Stimulated activated CD4-positive, alpha-beta T cell treated with anti-CD3 and anti-CD28 coated beads, Interleukin-1b, Interleukin-23, amount 100 ng/mL, for 1 hour (primary cell): ENCODE measurements at places on chromosomes 12 and 14.

GRCh38 chr14:92985521-92985920, 62.6 kb downstream of the CHGA start:
- no peak for DNase-seq

DNA sequence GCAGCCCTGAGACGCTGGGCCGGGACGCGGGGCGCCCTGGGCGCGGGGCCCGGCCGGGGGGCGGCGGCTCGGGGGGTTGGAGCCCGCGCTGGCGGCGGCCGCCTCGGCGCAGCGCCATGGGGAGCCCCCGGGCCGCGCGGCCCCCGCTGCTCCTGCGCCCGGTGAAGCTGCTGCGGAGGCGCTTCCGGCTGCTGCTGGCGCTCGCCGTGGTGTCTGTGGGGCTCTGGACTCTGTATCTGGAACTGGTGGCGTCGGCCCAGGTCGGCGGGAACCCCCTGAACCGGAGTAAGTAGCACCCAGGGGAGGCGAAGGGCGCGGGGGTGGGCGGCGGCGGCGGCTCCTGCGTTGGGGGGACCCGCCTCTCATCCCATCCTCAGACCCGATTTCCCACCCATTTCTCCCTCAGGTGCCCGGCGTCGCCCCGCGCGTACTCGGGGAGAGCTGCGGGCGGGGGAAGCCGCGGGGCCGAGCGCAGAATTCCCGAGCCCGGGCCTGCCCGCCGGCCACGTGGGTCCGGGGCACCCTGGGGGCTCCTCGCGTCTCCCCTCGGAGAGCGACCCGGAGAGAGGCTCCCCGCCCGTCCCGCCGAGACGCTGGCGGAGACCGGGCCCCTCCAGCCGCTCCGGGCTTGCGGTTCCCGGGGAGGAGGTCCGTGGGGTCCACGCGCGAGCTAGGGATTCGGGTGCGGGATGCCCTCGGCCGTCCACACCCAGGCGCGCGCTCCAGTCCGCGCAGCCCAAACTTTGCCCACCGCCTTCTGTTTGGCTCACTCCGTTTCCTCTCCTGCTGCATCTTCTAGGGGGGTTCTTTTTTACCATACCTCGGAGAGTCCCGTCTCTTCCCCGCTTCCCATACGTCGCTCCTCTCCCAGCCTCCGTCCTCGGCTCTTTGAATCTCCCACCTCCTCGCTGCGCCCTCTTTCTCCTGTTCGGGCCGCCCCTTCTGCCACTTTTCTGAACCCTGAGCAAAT, 807 bp downstream of the B4GALNT3 start:
- DNase-seq: no peak

- no peak for DNase-seq
Observed at GRCh38 chr14:96989306-96989705, 192.1 kb downstream of the VRK1 start.

DNA sequence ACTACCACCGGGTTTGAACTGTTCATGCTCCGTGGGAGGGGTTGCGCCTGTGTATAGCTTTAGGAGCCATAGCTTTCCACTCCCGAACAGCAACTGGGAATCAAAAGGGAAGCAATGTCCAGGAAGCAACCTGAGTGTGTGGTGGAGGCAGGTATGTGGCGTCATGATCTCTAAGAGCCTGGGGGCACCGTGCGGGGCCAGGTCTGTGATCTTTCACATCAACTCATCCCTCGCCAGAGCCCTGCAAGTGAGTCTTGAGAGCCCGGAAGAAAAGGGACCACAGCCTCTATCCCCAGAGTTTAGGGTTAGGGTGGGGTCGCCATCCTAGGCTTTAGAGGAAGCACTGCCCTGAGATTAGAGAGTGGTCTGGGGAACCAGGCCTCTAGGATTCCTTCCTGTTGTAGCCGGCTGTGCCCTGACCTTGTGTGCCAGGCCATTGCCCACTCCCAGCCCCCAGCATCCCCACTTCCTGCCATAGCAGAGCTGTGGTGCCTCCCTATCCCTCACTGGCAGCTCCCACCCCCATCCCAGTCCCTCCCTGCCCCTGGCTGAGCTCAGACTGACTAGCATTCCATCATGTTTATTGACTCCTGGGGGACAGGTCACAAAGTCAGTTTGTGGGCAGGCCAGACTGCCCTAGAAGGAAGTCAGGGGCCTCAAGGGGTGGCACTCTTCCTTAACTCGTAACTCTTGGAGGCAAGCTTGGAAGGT, 745 bp upstream of the ADCY4 start:
- no peak for DNase-seq

- no peak for DNase-seq
Observed at GRCh38 chr12:111171345-111171744, 197.6 kb downstream of the PHETA1 start.

DNA sequence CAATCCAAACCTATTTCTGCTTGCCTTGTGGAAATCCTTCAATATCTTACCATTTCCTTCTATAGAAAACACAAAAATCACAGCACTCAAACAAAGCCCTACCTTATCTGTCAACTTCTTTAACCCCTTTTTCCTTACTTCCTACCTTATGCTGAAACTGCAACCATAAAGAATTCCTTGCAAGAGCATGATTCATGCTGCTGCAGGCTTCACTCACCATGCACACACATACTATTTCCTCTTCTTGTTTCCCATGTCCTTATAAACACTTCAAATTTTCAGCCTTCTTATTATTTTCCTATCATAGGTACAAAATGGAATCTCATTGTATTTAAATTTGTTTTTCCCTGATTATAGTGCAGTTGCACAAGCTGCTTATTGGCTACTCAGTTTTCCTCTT, 23.3 kb downstream of the LMNTD1 start:
- no peak for DNase-seq

- no peak for DNase-seq
Observed at GRCh38 chr14:23539248-23540140, 12.1 kb downstream of the ZFHX2 start.

GRCh38 chr14:22598896-22599244, 770 bp downstream of the ABHD4 start:
- no peak for DNase-seq

DNA sequence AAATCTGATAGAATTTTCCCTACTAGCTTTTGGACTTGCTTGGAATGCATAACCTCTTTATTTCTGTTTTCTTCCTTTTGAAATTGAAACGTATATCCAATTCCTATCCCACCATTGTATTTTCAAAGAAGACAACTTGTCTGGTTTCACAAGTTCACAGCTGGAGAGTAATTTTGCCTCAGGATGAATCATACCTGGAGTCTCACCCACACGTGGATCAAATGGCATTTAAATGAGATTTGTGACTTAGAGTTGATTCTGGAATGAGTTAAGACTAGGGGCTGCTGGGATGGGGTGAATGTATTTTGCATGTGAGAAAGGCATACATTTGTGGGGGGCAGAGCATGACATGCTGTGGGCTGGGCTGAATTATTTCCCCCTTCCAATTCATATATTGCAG, 516.5 kb upstream of the MGAT4C start:
- no peak for DNase-seq

DNA sequence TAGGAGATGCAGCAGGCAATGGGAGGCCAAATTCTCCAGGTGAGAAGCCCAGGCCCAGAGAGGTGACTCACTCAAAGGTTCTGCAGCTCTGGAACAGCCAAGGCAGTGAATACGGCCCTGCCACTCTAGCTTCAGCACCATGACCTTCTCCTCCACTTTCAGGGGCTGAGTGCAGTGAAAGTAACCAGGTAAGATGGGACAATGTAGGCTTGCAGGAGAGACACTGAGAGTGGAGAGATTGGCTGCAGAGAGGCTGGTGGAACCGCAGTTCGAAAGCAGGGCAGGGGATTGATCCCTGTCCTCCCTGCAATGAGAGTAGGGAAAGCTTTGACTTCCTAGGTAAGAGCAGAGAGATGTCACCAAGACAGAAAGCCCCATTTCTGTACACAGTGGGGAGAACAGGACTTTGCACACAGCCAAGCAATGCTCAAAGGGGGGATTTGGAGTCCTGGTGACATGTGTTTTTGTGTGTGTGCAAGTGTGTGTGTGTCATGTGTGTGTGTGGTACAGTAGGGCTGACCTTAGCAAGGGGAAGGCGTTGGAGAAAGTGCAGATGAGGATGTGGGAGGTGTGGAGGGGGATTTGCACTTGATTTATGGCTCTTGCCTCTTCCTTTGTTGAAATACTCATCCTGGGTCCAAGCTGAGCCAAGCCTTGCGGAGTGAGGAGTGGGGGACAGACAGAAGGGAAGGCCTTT, 12.7 kb downstream of the DHRS2 start:
- DNase-seq: no peak

GRCh38 chr12:49873361-49873934, 30.3 kb downstream of the FAIM2 start:
- DNase-seq: no peak

DNA sequence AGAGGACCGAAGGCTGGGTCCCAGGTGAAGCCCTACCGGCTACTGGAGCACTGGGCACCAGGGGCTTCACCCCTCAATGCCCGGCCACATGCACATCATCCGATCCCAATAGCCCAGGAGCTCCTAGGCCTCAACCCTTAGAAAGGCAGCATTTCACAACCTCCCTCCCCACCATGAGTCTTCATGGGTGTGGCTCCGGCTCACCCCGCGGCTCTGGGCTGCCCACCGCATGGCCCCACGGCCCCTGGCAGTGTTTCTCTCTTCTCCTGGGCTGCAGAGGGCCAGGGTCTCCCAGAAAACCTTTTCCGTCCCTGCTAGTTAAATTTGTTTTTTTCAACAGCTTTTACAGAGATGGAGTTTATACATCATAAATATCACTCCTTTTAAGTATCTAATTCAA, 28.6 kb upstream of the DLK1 start:
- DNase-seq: no peak

- no peak for DNase-seq
Observed at GRCh38 chr12:79374545-79374944, 316.2 kb downstream of the PAWR start.

DNA sequence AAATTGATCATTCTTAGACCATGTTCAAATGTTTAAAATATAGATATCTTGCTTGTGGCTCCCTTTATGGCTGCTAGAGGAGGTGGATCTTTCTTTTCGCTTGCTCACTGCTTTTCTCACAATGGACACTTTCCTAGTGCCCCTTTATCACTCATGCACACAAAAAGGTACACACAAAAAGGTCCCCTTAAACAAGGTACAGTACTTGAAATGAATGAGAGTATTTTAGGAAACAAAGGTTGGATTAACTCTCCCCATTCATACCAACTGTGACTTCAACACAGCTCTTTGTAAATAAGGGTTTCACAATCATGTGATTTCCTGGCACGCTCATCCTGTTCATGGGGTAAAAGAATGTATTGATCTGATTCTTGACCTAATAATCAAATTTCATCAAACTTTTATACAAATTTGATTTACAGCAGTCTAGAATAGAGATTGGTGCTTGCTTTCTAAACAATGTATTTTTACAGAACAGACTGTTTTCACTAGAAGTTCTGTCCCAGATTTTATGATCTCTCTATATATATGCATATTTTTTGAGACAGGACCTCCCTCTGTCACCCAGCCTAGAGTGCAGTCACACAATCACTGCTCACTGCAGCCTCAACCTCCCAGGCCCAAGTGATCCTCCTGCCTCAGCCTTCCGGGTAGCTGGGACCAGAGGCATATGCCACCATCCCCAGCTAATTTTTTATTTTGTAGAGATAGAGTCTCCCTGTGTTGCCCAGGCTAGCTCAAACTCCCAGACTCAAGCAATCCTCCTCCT, 34.4 kb upstream of the EPS8 start:
- no peak for DNase-seq

GRCh38 chr12:115194448-115194847, 510.5 kb upstream of the TBX3 start:
- DNase-seq: no peak

DNA sequence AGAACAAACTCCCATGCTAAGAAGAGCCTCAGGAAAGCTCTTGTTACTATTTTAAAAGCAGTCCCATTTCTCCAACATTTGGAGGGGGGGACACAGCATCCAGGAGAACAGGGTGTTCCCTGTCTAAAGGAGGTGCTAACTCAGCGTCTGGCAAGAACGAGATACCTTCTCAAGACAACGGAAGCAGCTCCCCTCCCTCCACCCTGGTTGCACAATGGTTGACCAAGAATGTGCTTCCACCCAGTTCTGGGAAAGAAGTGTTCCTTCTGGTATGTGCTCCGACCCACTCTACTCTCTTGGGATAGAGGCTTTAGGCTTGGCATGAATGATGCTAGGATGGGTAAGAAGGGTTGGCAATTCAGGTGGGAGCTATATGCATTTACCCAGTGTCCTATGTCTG, 1.5 kb upstream of the KRT6A start:
- DNase-seq: no peak

- no peak for DNase-seq
Observed at GRCh38 chr12:105018776-105019175, 32.7 kb downstream of the NOPCHAP1 start.

DNA sequence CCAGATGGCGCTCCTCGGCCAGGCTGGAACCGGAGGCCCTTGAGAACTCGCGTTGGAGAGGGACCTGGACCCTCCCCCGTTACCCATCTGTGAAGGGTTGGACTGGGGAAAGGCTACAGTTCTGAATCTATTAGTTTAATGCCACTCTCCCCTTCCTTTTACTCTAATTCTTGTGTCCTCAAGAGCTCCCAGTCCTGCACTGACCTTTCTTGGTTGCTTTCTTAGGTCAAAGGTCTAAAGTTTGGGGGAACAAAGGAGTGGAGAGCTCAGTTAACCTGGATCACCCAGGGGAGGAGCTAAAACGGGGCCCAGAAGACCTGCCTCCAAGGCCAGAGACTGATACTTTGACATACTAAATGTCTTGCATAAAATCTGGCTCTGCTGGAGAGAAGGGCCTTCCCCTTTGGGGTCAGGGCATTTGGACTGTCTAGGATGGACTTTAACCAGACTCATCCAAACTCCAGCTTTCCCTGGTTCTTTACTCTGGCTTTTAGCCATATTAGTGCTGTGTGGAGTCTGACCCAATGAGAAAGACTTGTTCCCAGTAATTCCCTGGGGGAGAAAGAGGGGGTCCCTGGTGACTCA, 923 bp upstream of the MLF2 start:
- no peak for DNase-seq

- DNase-seq: no peak
Observed at GRCh38 chr14:88882236-88882635, 57.8 kb downstream of the TTC8 start.

GRCh38 chr12:24060089-24060488, 110.6 kb upstream of the SOX5 start:
- no peak for DNase-seq

GRCh38 chr14:93496856-93497741, 66.4 kb downstream of the UNC79 start:
- DNase-seq: no peak

DNA sequence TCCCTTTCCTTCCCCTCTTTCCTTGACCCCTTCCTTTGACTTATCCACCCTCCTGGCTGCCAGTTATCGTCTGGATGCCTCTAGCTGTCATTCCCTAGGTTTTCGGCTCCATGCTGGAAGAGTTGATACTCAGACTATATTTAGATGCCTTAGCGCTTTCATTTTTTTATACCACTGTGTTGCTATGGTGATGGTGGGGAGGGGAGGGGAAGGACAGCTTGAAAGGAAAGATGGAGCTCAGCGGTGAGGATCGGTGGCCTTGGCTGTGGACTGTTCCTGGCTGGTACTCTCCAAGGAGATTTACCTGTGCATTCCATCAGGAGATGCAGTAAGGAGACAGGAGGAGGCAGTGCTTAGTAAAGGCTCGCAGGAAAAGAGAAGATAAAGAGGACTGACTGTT, 108.7 kb downstream of the SLC8A3 start:
- DNase-seq: no peak

- DNase-seq: no peak
Observed at GRCh38 chr14:76352639-76353281, 23.2 kb upstream of the ESRRB start.
